KBM-7 (cell line): ENCODE measurements at places on chromosomes 5 and 9.

GRCh38 chr9:128503870-128504269 lies 649 bp upstream of the GLE1 start:
- no peak for DNase-seq

GRCh38 chr9:121744687-121745395 lies 93.4 kb downstream of the DAB2IP start:
- DNase-seq, result peak; percentile 5

DNA sequence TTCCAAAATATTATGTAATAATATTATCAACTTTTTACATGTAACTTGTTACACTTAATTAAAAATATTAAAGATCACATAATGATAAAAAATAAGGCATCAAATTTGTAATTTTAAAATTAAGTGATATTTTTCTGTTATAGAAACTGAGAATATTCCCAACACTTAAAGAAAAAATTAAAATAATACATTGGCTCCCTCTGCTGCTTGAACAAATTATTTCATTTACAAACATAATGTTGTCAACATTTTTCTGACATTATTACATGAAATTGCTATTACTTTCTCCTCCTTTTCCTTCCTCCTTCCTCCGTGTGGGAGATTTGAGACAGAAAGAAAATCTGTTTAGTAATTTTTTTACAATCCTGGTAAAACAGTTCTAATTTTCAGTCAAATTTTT lies 42.3 kb downstream of the RNF180 start:
- peak; percentile 24 for DNase-seq

- no peak for DNase-seq
Observed at GRCh38 chr9:68702493-68702892, 2.5 kb upstream of the PIP5K1B start.

DNA sequence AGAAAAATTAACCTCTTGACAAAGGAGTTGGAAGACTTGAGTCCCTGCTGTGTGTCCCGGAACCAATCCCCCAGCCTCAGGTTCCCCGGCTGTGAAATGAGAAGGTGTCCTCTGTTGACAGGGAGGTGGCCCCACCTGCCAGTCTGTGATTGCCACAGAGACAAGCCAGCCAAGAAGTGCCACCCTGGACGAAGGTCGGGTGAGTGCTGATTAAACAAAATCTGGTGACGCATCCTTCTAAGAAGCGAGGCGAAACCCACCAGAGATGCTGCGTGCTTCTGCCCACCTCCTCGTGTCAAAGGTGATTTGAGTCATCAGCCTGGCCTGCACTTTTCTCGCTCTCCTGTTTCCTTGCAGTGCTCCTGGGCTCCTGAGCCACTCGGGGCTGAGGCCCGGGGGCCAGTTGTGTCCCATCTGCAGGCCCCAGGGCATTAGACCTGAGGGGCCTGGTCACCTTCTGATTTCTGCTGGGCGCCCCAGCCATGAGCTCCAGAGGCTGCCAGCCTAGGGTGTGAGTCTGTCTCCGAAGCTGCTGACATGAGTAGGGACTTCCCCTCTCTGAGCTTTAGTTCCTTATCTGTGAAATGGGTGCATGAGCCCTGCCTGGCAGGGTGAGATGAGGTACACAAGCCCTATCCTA lies 28.7 kb downstream of the NEK6 start:
- DNase-seq, result no peak

- DNase-seq, result no peak
Observed at GRCh38 chr5:5699062-5699461, 276.6 kb downstream of the ICE1 start.

- no peak for DNase-seq
Observed at GRCh38 chr5:89449392-89450148, 566.6 kb upstream of the MEF2C start.

GRCh38 chr5:61641748-61642565 lies 309.9 kb downstream of the ZSWIM6 start:
- DNase-seq, result no peak

- DNase-seq, result peak; percentile 53
Observed at GRCh38 chr5:132776131-132776937, 705 bp downstream of the SEPTIN8 start.

- no peak for DNase-seq
Observed at GRCh38 chr5:137205231-137206027, 293.7 kb downstream of the SPOCK1 start.

DNA sequence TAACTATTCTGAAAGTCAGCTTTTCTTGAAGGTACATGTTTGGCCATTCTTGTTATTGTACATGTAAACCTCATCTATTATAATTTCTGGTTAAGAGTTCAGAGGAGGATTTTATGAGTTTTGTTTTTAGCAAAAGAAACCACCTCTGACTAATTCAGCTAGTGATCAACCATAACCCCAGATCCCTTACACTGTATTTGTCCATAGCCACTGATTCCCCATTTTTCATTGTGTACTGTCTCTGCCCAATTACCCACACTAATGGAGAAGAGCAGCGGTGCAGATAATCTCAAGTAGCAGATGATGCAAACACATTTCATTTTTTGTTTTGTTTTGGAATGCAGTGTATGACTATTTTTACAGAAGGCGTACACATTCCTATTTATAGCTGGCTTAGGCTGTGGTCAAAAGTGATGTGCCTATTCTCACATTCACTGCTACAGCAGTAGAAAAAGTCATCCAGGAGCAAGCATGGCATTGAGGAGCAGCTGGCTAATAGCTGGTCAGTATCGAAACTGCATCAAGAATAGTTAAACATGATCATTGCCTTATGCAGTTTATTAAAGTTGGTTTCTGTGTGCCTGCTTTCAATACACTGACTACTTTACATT lies 988.3 kb downstream of the DTWD2 start:
- no peak for DNase-seq

DNA sequence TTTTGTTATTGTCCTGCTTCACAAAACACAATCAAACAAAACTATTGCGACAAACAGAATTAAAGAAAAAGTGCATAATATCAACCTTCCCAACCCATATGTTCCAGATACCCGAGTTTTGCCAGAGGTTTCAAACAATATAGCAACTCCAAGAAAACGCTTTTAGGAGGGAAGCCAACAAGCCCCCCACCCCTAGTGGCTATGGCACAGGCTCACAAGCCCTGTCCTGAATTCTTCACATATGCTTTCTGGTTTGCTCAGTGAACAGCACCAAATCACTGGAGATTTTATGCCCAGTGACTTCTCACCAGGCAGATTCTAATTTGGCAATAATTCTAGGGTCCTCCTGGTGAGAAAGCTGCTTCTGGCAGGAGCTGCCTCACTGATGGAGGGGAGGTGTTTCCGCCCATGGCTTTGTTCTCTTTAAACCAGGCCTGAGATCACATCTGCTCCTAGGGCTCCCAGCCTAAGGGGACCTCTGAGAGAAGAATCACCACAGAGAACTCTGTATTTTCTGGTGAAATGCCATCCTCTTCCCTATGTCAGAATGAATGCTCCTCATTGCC lies 1982.4 kb downstream of the EFNA5 start:
- no peak for DNase-seq

DNA sequence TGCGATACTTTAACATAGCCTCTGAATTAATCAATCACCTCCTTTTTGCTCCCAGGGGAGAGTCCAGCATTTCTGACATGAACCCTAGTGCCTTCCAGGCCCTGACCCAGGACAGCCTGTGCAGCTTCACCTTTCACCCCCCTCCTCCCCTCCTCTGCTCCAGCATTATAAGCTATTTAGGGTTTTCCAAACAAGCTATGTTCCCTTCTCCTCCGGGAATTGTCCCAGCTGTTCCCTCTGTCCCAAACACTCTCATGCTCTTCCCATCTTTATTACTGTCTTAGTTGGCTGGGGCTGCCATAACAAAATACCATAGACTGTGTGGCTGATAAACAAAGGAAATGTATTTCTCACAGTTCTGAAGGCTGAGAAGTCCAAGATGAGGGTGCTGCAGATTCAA lies 161.5 kb downstream of the EBF1 start:
- DNase-seq, result no peak

GRCh38 chr9:130379649-130379970 lies 65.2 kb upstream of the ASS1 start:
- DNase-seq, result no peak

DNA sequence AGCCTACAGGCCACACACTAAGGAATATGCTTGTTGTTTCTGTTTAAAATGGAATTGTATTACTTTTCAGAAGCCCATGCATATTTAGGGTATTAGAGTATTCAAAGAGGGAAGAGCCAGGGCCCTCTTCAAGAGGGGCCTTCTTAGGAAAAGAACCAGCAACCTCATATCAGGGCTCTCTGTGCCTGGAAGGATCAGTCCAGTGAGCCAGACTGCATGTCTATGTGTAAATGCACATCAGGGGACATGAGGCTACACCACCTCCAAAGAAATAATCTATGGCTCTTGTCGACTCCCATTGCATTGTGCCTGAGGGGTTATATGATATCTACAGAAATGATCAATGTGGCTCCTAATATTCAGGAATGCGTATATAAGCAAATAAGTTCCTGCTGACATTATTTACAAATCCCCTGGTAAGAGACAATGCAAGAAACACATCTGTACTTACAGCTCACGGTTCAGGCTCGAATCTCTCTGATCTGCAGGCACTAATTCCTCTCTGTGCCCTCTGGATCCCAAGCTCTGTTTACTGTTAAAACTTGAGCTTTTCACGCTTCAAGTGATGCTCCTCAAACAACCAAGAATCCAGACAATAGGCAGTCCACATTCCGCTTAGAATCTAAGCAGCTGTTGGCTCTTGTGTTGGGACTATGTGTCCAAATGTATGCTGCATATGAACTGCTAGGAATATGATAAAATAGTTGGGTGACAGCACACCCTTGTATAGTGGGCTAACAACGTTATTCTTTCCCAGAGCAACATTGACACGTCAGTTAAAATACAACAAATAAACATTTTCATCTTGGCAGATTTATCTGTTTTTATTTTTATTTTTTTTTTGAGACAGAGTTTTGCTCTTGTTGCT lies 150.2 kb upstream of the KLF9 start:
- DNase-seq, result no peak

DNA sequence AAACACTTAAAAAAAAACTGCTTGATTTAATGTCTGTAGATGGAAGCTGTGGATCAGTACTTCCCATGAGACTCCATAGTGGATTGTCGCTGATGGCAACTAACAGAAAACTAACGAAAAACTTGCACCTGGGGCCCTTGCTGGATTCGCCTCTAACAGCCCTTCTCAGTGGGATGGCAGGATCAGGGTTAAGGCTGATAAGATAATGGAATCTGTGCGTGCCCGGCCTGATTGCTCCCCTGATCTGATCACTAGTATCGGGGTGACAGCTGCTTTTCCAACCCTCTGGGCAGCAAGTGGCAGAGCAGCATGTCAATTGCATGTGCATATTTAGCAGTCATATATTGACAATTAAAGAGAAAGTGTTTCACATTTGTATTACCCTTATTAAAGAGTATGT lies 185.8 kb upstream of the ELAVL2 start:
- no peak for DNase-seq

GRCh38 chr5:157294407-157295091 lies 28.6 kb downstream of the CYFIP2 start:
- no peak for DNase-seq

DNA sequence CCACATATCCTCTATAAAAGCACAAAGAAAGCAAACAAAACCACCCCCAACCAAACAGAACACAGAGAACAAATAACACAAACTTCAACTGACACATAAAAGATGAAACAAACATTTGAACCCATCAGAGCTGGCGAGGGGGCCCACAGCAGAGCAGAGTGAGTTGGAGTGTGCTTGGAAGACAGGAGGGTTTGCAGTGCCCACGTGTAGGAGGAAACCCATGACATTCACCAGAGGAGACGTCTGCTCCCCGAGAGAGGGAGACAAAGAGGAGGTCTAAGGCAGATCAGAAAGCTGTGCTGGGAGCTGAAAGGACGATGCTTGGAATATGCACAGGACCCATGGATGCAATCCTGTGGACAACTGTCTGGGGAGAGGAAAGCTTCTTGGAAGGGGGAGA lies 27.0 kb downstream of the MRPL36 start:
- peak; percentile 33 for DNase-seq

DNA sequence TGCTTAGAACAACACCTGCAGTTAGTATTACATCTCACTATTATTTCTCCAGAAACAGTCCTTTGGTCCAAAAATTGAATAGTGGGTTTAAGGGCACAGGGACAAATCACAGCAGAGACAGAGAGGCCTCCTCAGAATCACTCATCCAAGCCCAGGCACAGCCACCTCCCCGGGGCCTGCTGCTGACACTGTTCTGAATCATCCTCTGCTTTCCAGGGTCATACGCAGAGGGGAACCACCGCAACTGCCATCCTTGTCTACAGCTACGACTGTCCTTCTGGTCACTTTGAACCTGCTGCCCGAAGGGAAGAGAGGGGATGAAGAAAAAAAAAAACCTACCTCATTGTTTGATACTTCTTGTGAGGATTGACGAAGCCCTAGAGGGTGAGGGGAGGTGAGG lies 35.3 kb upstream of the MAN2A1 start:
- no peak for DNase-seq
